AG09319 (cell line): ENCODE measurements at places on chromosomes 2 and 18.

GRCh38 chr2:25053041-25053440 lies 11.2 kb downstream of the EFR3B start:
- no peak for DNase-seq

DNA sequence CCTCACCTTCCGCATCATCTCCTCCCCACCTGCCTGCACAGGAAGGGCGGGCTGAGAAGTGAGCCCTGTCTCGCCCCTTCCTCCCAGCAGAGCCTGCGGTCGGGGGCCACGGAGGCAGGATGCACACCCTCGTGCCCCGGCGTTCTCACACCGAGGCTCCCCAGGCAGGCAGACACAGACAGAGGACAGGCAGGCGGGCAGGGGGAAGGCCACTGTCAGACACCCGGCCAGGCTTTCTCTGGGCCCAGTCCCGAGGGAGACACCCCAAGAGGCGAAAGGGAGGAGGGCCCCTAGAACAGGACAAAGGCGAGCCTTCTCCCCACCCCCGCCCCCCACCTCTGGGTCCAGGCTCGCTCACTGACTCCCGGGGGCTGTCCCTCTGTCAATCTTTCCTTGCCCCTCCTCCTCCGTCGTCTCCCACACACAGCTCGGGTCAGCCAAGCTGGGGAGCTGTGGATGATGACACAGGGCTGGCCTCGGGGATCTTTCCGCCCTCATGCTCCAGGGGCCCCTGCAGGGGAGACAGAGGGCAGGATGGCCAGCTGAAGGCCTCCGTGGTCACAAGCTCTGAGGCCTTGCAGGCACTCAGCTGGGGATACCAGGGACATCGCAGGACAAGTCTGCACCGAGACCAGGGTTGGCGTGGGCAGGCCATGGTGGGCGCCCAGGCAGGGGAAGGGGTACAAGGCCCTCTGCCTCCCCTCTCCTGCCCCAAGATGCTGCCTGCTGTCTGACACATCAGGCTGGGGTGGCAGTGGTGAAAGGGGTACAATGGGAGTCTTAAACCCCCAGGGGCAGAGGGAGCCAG lies 24.9 kb downstream of the BIN1 start:
- DNase-seq: no peak

GRCh38 chr2:18214936-18215335 lies 336.5 kb downstream of the KCNS3 start:
- no peak for DNase-seq

GRCh38 chr2:229137639-229138038 lies 133.4 kb downstream of the PID1 start:
- DNase-seq: no peak

GRCh38 chr18:8844721-8845148 lies 139.4 kb downstream of the MTCL1 start:
- DNase-seq: no peak

DNA sequence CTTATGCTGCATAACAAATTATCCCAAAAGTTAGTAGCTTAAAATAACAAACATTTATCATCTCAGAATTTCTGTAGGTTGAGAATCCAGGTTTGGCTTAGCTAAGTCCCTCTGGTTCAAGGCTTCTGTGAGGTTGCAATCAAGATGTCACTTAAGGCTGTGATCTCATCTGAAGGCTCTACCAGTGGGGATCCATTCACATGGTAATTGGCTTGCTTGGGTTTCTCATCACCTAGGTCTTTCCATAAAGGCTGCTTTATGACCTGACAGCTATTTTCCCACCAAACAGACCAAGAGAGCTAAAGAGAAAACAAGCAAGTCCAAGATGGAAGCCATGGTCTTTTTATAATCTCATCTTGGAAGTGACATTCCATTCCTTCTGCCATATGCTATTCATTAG lies 137.3 kb downstream of the DTNA start:
- no peak for DNase-seq

- DNase-seq: no peak
Observed at GRCh38 chr2:179744401-179744800, 117.0 kb downstream of the ZNF385B start.

- no peak for DNase-seq
Observed at GRCh38 chr2:37746883-37747282, 75.4 kb upstream of the CDC42EP3 start.

- no peak for DNase-seq
Observed at GRCh38 chr2:105394951-105395611, 3.8 kb downstream of the FHL2 start.

- no peak for DNase-seq
Observed at GRCh38 chr2:129756276-129756675, 223.2 kb upstream of the RAB6C start.

DNA sequence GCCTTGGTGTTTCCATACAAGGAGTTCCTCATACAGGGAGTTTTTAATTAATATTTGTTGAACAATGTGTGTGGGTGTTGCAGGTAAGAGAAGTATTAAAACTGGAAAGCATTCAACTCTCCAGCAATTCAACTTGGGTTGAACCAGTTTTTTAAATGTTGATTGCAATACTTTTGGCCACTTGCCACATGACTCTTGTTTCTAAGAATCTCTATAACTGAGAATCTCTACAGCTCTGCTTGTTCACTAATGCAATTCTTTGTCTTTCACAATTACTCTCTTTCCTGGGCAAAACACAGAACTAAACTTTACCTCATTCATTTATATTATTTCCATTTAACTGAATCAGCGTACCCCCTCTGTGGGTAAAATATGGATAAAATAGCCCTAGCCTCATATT lies 429.4 kb downstream of the ARHGAP15 start:
- peak; percentile 19 for DNase-seq

- no peak for DNase-seq
Observed at GRCh38 chr18:25243754-25244153, 108.2 kb downstream of the ZNF521 start.

DNA sequence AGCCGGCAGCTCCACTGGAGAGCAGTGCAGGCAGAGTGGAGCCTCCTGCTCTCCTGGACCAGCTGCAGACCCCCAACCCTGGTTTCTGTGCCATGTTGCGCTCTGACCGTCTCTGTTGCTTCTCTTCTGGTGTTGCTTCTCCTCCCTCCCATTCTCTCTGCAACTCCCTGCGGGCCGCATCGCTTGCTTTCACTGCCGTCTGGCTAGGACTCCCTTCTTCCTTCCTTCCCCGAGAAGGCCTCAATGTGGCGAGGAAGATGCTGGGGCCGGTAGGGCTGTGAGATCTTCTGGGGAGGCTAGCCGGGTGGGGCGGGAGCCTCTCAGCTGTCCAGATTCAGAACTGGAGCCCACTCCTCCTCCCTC lies 6.2 kb downstream of the DNAJB2 start:
- DNase-seq: no peak

DNA sequence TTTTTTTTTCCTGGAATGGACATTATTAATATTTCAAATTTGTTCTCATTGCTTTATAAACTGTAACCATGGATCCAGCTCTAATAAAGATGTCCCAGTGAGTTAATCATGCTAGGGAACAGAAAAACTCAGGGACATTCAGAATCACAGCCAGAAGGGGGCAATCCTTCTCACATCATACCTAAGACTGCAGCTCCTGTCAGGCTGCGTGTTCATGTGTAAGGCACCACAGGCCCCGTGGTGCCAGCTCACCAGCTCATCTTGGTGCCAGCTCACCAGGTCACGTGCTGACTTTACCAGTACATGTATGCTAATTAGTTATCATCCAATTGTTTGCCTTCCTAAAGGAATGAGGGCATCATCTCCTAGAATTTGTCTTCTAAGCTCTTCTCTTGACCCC lies 84.7 kb upstream of the NEDD4L start:
- peak; percentile 10 for DNase-seq

GRCh38 chr2:231002641-231003040 lies 6.7 kb downstream of the SPATA3 start:
- DNase-seq: no peak

- DNase-seq: no peak
Observed at GRCh38 chr2:191625016-191625415, 52.9 kb upstream of the NABP1 start.

- no peak for DNase-seq
Observed at GRCh38 chr2:128505150-128505490, 186.5 kb upstream of the HS6ST1 start.

DNA sequence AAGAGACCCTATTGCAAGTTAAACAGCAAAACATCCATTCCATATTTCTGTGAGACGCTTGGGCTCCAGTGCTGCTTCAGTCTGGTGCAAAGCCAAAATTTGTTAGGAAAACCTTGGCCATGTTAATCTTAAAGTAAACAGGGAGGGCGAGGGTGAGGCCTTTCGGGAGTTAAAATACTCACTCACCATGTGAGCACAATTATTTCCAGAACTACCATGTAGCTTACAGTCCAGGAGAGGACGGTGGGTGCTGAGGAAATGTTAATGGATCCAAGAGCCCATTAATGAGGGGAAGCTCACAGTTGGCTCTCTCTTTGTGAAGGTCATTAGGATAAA lies 286.4 kb downstream of the SLC8A1 start:
- DNase-seq: peak; percentile 42

DNA sequence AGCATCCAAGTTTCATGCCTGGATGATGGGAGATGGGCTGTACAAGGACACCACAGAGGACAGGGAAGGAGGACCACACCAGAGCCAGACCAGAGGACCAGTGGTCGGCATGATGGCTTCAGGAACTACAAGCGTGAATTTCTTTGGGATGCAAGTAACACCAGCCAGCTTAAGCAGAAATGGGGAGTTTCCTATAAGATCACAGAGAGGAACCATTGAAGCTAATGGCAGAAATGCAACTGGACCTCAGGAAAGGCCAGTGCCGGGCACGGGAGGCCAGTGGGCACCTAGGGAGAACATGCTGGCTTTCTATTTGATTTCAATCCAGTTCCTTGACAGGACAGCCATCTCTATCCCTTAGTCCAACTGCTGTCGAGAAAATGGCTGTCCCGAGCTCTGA lies 145.4 kb downstream of the SH3BP4 start:
- DNase-seq: no peak

GRCh38 chr18:57497372-57498294 lies 62.5 kb downstream of the ONECUT2 start:
- no peak for DNase-seq

DNA sequence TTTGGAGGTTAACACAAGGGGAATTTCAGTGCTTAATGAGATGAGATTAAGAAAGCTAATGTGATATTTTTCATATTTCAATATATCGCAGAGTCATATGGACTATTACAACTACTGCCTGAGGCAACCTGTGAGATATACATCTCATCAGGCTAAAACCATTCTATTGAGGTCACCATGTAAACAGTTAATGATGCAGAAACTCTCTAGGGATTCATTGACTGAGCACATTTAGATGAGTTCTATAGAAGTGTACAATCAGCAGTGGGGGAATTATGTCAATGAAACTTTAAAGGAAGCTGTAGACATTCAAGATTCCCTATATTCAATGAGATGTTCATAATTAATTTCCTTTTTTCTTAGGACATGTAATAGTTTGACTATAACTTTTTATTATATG lies 687.4 kb upstream of the SYT4 start:
- no peak for DNase-seq

DNA sequence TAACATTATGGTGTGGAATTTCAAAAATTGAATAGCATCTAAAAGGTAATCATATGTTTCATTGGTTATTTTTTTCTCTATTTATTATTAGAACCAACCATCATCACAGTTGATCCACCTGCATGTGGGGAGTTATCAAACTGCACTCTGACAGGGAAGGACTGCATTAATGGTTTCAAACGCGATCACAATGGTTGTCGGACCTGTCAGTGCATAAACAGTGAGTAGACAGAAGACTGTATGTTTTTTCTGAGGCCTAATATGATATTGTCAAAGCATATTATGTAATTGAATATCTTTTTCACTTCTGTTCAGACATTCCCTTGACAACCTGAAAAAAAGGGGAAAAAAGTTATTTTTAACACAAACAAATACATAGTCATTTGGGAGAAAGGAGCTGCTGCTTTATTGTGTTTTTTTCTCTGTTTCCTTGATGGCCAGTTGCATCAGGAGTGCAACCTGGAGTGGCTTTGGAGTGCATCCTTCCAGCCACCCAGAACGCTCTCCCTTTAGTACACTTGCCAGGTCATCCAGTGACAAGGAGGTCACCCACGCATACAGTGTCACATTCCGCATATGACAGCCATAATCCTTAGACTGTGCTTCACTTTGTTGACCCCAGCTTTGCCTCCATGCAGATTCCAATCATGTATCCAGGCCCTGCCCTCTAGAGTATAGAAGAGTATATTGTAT lies 98.7 kb downstream of the FEZ2 start:
- no peak for DNase-seq

DNA sequence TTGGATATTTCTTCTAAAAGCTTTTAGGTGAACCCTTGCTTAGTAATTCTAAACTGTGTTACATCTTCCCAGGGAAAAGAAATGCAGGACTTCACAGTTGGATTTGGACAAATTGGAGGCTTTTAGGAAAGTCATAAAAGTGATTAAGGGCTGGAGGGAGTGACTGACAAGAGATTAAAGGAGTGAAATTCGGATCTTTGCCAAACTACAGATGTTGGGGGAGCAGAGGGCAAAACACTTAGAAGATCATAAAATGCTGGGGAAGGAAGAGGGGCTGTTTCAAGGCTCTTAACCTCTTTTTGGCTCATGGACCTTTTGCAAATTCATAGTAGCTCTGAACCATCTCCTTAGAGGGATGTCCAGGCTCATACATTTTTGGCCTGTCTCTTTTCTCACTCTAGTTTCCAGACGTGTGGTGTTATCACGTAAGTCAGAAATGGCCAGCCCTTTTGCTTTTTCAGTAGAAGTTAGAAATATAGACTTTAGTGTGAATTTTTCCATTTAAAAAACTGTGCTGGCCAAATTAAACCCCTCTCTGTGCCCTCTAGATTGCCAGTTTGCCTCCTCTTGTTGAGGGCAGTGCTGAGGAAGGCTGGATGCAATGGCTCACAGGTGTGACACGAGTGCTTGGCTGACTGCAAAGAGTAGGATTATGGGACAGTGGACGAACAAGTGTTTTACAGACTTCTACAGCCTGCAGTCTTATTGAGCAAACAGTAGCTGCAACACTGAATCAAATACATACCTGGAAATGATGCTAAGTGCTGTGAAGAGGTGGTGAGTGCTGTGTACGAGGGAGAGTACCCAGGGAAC lies 109.9 kb downstream of the LYPD6B start:
- DNase-seq: no peak

- DNase-seq: no peak
Observed at GRCh38 chr2:161039071-161039470, 121.2 kb upstream of the TANK start.

GRCh38 chr2:8514796-8515758 lies 166.8 kb upstream of the ID2 start:
- DNase-seq: no peak

DNA sequence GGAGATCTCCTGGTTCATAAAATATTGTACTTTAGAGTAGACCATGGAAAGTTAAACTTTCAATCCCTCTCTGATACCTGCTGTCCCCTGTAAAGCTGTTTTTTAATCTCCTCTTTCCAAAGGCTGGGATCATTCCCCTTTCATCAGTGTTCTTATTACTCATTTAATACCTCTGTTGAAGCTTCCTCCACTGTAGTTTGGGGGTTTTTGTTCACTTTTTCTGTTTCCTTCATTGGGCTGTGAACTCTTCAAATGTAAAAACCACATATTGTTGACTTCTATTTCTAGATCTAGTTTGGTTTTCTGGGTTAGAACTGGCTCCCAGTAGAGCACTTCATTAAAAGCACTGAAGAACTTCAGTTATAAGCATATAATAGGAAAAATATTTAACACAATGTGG lies 598.1 kb downstream of the RNF144A start:
- no peak for DNase-seq

- DNase-seq: no peak
Observed at GRCh38 chr2:139142252-139142880, 362.2 kb upstream of the NXPH2 start.

- DNase-seq: no peak
Observed at GRCh38 chr18:33469699-33470098, 29.2 kb upstream of the CCDC178 start.

- DNase-seq: no peak
Observed at GRCh38 chr2:219998714-219999227, 371.3 kb downstream of the SLC4A3 start.
